ENCODE measurements at places on chromosomes 1 and 21.

GRCh38 chr1:67978890-67979516 lies 71.4 kb downstream of the DIRAS3 start:
- no peak for DNase-seq

DNA sequence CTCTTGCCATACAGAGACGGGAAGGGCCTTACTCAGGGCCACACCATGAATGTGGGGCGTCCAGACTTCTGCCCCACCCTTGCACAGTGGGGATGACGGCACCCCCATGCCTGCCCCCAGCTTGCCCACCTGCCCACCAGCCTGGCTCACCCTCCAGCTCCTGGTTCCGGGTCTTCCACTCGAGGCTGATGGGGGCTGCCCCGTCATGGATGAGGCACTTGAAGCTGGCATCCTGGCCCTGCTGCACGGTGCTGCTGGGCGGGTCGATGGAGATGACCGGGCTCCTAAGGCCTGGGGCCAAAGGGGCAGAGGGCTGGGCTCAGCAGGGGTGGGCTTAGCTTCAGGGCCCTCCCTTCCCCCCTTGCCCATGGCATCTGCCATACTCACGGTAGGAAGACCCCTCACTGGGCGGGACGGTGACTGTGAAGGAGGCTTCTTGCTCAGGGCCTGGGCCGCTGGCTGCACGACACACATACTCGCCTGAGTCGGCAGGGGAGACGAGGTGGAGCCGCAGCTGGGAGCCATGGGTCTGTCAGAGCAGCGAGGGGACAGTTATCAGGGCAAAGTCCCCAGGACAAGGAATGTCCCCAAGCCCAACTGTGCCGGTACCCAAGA lies 29.9 kb downstream of the LDLRAD2 start:
- no peak for DNase-seq

- DNase-seq: no peak
These were observed 4.3 kb downstream of the FAM89A start for GRCh38 chr1:231035799-231036198.

- no peak for DNase-seq
These were observed 32.9 kb downstream of the PBX1 start for GRCh38 chr1:164591858-164592257.

DNA sequence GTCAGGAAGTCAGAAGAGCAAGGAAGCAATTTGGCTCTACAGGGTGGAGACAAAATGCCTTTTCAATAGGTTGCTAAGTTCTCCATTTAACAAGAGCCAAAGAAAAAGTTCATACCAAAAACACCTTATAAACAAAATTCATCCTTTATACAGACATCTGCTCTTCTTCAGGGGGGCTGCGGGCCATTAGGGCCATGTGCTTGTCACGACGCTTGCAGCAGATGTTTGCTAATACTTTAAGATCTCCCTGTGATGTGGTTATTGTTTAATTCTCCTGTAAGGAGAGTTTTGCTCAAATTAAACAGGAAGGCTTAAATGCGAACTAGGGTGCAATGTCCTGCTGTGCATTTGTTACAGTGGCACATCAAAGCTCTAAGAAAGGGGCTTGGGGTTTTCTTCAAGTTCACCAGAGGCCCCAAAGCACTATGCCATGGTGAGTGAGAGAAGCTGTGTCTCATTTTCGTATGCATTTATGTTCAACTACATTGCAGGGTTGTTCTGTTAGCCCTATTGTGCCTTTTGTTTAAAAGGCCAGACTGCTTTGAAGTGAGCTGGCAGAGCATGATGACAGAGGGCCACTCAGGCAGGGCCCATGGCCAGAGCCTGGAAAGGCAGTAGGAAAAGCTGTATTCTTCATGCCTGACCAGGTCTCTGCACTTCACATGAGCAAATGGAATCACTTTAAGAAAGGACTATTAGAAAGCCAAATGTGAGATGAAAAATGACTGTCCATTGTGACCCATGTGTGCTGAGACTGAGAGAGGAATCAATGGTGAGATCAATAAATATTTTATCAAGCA lies 24.8 kb upstream of the NTPCR start:
- DNase-seq: no peak

- DNase-seq: no peak
These were observed 1.9 kb downstream of the TMEM82 start for GRCh38 chr1:15744122-15744679.

GRCh38 chr1:20903437-20903836 lies 116.3 kb upstream of the HP1BP3 start:
- DNase-seq: no peak

DNA sequence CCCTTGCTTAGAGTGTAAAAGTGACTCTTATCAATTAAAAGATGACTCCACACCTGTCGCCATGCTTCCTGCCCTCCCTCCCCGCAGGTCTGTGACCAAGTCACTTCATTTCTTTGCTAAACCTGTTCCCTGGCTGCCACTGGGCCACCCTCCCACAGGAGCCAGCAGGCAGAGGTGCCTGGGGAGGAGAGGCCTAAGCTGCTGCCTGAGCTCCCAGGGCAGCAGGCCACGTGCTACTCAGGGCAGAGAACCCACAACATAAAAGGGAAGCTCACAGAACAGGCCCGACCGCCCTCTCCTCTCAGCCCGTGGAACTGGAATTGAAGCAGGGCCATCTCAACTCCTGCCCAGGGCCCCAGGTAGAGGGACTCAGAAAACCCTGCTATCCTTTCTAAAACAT lies 4.9 kb downstream of the C1orf198 start:
- DNase-seq: no peak

- DNase-seq: no peak
These were observed 132.4 kb downstream of the PROX1 start for GRCh38 chr1:214120191-214120590.

GRCh38 chr1:179141592-179142251 lies 59.9 kb downstream of the TOR3A start:
- DNase-seq: peak; percentile 82

DNA sequence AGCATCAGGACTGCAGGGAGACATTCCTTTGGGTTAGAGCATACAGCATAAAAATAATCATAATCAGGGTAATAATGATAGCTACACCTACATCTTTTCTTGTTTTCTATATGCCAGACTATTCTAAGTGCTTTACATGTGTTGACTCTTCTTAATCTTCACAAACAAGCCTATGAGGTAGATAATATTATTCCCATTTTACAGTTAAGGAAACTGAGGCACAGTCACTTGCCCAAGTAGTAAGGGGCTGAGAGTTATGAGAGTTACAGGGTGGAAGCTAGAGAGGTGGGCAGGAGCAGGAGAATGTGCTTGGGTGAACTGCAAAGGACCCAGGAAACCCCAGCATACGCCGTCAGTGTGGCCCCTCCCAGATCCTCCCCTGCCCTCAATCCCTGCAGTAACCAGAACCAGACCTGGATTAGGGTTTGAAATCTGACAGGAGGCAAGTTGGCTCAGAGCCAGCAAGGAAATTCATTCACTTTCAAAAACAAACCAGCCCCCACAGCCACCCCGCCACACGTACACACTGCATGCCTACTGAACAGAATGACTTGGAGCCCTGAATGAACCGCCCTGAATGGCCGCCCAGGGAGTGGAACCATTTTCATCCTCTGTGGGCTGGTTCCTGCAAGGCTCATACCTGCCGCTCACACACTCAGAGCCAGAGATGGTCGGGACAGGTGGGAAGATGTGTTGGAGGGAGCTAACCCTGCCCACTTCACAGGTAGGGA lies 126.1 kb downstream of the TRABD2B start:
- peak; percentile 16 for DNase-seq

- no peak for DNase-seq
These were observed 105.4 kb downstream of the CD247 start for GRCh38 chr1:167412920-167413319.

- DNase-seq: no peak
These were observed 9.8 kb upstream of the RAB42 start for GRCh38 chr1:28582248-28582615.

DNA sequence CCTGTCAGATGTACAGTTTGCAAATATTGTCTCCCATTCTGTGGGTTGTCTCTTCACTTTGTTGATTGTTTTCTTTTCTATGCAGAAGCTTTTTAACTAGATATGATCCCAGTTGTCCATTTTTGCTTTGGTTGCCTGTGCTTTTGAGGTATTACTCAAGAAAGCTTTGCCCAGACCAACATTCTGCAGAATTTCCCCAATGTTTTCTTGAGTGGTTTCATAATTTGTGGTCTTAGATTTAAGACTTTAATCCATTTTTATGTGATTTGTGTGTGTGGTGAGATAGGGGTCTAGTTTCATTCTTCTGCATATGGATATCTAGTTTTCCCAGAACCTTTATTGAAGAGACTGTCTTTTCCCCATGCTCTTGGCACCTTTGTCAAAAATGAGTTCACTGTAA lies 116.9 kb downstream of the DUSP10 start:
- no peak for DNase-seq

DNA sequence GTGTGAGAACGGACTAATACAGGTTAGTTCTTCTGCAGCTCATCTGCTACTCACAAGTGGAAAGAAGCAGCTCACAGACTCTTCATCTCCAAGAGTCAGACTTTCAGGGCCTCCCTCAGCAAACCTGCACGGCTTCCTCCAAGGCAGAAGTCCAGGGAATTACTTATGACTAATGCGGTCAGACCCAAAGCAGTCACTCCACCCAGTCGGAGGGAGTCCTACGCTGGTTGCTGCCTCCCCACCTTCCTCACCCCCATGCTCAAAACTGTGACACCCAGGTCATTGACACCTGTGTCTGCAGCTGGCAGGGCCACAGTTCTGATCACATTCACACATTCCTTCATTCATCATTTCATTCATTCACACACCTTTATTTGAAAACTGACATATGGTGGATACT lies 38.4 kb upstream of the PRDM2 start:
- no peak for DNase-seq

- DNase-seq: no peak
These were observed 3.3 kb upstream of the FAM110D start for GRCh38 chr1:26155370-26156284.

- no peak for DNase-seq
These were observed 40.6 kb downstream of the CHRM3 start for GRCh38 chr1:239426821-239427475.

GRCh38 chr1:31585736-31586365 lies 9.5 kb downstream of the TINAGL1 start:
- no peak for DNase-seq

GRCh38 chr1:198917226-198917625 lies 278.4 kb downstream of the PTPRC start:
- DNase-seq: no peak

DNA sequence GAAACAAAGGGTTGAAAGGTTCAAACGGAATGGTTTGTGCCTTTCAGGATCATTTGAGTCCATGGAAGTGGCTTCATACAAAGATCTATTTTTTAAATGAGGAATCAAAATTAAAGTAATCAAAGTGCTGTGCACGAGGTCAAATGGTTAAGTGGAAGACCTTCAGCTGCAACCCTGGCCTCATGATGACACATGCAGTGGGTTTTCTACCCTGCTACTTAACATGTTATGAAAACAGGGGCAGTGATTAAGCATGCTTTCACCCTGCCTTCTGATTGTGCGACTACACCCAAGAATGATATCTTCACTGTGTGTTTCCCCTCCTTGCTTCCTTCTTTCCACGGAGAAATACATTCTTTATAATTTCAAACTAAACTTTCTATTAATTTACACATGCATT lies 604.2 kb downstream of the LRRIQ3 start:
- DNase-seq: peak; percentile 40

DNA sequence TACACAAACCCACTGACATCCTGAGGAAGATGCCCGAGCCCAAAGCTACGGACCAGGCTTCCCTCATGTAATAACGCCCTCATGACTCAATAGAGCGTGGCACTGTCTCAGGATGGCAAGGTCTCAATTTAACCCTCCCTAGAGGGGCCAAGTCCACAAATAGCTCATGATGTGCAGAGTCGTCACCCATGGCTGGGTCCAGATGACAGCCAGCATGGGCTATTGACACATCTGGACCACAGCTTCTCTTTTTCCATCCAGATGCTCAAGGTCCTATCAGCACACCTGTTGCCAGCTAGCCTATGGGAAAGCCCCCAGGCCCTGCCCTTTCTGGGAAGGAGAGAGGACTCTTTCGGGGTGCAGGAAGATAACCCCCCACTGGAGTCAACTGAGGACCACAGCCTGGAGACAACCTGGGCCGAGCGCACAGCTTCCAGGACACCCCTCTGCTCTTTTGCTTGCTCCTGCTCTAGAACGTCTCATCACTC lies 2.8 kb downstream of the LAPTM5 start:
- no peak for DNase-seq

GRCh38 chr1:91687452-91687851 lies 186.8 kb downstream of the CDC7 start:
- DNase-seq: no peak

DNA sequence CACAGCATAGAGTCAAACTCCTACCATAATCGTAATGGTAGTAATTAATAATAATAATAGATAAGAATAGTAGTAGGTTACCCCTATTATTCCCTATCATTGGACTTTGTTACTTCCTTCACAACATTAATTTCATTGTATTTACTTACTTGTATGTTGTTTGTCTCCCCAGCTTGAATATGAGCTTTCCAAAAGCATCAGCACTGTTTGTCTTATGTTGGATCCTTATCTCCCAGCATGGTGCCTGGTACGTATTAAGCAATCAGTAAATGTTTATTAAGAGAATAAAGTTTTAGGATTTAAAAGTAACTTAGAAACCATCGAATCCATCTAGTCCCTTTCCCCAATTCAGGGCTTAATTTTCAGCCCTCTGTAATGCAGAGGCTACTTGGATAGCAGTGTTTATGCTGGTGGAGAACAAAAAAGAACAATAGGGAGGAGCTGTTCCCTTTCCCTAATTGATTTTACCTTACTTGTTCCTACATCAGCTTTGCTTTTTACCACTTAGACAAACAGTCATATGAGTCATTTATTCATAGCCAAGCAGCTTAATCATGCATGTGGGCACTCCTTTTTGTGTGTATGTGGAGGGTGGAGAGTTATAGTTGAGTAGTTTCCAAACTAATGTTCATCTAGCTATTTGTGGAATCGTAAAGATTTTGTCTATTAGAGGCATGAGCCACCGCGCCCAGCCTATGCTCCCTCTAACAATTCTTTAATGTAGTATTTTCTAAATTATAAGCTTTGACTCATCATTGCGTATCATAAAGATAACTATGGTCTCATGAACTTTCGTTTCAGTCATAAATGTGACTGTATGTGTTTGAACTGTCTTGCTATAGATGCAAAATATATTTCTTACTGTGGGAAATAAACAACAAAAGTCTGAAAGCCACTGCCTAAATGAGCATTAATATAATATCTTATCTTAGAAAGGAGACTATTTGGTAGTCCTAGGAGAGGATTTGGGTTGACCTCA lies 20.9 kb upstream of the DR1 start:
- no peak for DNase-seq
